ENCODE measurements at places on chromosomes 16 and 17.

GRCh38 chr17:19339341-19339815, 23.1 kb downstream of the B9D1 start:
- DNase-seq, result no peak

DNA sequence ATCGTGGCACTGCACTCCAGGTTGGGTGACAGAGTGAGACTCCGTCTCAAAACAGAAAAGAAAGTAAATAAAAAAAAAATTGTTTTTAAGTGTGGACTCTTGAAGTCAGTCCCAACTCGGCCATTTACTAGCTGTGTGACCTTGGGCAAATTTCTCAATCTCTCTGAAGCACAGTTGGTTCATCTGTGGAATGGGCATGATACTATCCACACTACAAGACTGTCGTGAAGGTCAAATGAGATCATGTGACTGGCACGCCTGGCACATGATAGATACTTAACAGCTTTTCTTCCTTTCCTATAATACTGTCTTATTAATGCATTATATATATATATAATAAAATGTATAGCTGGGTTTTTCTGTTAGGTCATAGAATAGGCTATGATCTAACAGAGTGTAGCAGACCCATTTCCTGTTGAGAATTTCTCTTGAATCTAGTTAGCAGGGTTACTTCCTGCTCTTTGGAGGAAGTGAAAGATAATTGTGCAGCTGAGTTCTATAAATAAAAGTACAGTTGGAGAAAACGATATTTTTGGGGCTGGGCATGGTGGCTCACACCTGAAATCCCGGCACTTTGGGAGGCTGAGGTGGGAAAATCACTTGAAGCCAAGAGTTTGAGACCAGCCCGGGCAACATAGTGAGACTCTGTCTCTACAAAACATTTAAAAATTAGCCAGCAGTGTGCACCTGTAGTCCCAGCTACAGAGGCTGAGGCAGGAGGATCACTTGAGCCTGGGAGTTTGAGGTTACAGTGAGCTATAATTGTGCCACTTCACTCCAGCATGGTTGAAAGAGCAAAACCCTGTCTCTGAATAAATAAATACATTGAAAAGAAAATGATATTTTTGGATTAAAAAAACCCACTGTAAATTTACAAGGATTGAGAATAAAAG, 7.3 kb downstream of the MILR1 start:
- DNase-seq, result no peak

- DNase-seq, result no peak
Observed at GRCh38 chr16:75228143-75228976, 9.6 kb downstream of the CTRB1 start.

GRCh38 chr16:70156207-70156978, 17.2 kb upstream of the CLEC18C start:
- DNase-seq, result no peak

DNA sequence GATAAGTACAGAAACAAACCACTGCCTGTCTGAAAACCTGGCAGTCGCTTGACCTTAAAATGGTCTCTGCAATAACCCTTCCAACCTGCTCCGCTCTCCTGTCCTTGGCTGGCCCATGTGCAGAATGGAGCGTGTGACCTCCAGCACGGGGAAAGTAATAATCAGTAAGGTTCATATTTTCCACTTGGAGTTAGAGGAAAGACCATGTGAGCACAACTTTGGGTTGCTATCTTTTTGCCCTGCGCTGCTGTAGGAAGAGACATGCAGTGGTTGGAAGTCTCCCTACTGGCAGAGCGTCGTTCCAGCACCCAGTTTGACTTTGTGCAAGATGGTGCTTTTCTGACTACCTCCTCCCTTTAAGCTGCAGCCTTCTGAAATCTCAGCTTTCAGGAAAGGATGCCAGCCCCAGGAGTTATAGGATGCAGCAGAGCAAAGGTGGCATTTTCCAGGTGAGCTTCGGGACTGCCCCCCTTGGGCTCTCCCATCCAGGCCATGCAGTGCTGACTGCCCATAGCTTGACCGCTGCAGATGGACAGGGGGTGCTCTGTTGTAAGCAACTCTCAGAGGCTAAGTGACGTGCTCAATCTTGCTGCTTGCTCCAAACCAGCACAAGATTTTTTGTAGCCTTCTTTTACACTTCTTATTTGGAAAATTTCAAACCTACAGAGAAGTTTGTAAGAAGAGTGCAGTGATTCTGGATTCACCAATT, 110.7 kb upstream of the NOL11 start:
- no peak for DNase-seq

DNA sequence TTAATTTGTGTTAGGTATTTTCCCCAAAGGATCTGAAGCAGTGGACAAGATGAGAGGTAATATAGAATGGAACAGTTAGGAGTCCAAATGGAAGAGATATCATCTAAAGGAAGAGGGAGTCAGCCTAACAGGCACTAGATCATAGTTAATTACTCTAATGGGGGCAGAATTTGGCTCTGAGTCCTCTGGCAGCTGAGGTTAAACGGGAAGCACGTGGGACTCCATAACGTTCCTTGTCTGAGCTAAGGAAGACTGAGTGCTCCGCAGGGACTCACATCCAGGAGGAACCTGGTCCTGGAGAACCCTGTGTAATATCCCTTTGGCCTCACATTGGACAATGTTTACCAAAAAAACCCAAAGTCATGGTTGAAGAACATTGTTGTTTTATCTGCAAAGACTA, 46.6 kb upstream of the TEX2 start:
- DNase-seq, result no peak

GRCh38 chr17:73591296-73592078, 52.8 kb downstream of the SDK2 start:
- no peak for DNase-seq

DNA sequence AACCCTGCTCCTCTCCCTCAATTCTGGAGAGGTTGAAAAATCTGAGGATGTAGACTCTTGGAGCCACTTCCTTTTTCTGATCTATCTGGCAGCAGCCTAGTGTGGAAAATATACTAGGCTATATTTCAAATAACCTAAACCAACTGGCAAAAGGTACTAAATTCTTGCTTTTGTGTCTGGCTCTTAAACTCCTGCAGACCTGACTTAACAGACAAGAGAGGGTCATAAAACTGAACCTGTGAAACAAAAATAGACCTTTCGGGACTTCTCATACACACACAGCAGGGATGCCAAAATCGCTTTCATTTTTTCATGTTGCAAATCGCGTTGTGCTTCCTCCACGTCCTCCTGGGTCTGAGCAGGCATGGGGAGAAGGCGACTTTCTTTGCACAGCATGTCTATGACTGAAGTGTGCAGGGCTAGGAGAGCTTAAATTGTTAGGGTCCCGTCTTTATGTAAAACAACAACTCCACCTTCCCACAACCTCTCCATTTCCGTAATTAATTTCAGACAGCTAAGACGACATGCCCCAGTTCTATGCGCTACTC, 520.7 kb upstream of the PSMD7 start:
- DNase-seq, result no peak

- DNase-seq, result no peak
Observed at GRCh38 chr17:35801583-35802224, 6.3 kb upstream of the MMP28 start.

GRCh38 chr17:57040571-57040970, 44.5 kb upstream of the AKAP1 start:
- DNase-seq, result no peak

DNA sequence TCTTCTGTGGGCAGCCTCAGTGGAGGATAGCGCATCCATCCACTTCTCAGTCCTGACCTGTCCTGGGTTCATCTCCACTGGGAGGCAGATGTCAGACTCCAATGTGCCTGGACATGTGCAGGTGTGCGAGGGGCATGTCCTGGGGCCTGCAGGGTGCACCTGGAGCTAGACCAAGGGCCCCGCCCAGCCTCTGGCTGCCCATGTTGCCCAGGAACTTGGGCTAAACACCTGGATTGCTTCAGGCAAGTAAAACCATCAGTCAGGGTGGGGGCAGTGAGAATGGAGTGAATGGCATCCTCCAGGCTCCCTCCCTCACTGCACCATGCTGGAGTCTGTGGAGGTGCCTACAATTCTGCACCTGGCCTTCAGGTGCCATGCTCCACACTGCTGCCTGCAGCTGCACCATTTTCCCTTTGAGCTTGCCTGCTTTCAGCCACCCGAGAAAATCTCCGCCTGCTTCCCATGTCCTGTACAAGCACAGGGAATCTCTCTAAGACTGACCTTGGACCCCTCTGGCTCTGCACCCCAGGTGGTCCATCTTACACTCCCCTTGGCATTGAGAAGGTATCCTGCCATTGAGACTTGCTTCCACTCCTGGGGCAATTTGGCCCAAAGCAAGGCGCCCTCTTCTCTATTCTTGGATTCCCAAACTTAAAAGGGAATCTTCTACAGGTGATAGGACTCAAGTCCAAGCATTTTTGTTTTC, 2.1 kb upstream of the MFSD6L start:
- no peak for DNase-seq

GRCh38 chr17:74088285-74088933, 115.1 kb upstream of the RPL38 start:
- no peak for DNase-seq

DNA sequence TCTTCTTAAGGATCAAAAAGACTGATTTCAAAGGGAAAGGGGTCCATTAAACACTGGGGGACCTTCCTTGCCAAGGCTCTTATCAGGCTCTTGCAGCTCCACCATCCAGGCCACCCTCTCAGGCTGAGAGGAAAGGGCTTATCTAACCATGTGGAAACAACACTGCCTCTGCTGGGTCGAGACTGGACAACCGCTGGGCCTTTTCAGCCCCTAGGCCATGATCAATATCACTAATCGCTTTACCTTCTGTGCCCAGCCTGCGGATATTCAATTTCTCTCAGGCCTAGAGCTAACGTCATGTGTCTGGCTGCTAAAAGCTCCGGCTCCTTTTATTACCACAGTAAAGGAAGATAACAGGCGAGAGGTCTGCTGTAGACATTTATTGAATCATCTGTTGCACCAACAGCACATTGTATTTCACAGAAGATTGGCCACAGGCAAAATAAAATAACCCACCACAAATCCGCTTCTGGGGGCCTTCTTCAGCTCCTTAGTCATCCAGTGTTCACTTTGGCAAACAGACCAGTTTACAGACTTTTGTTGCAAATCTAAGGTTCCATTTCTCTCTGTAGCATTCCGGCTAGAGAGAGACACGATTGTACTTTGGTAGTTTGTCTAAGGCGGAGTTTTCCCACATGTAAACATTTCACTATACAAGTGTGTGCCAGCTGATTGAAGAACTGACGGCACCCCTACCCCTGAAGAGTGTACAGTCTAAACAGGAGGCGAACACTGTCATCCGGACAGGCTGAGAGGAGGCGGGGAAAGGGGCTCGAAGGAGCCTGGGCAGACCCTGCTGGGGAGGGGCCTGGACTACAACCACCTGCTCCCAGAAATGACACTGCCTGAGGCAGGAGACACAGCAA, 13.9 kb downstream of the CYB561 start:
- no peak for DNase-seq

DNA sequence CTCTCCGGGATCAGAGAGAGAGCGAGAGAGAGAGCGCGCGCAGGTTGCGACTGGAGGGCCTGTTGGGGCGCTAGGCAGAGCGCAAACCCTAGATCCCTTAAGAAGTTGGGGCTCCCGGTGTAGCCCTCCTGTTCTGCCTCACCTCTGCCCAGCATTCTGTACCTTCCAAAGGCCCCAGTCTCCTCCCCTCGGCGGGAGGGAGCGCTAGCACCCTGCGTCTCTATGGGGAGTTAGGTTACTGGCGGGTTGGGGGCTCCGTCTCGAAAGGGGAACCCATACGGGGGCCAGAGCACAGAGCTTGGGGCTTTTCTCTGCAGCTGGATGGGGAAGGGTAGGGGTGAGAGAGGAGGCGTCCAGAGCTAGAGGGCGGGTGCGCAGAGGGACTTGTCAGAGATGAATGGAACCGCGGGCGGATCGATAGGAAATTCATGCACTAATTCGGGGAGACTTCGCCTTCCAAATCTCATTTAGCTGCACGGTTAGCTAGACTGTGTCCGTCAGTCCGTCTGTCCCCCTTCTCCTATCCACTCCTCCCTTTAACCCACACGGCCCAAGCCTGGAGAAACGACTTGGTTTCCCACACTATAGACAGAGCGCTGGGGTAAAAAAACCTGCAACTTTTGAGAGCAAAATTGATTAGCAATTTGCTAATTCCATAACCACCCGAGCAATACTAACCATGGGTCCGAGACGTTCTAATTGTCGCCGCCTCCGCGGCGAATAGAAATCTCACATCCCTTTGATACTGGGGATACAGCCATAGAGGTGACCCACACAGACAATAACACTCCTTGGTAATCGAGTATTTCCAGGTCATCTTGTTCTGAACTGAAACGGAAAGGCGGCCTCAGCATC, 693 bp upstream of the HOXB4 start:
- DNase-seq, result no peak

GRCh38 chr17:7041607-7042500, 2.0 kb downstream of the SLC16A11 start:
- no peak for DNase-seq

DNA sequence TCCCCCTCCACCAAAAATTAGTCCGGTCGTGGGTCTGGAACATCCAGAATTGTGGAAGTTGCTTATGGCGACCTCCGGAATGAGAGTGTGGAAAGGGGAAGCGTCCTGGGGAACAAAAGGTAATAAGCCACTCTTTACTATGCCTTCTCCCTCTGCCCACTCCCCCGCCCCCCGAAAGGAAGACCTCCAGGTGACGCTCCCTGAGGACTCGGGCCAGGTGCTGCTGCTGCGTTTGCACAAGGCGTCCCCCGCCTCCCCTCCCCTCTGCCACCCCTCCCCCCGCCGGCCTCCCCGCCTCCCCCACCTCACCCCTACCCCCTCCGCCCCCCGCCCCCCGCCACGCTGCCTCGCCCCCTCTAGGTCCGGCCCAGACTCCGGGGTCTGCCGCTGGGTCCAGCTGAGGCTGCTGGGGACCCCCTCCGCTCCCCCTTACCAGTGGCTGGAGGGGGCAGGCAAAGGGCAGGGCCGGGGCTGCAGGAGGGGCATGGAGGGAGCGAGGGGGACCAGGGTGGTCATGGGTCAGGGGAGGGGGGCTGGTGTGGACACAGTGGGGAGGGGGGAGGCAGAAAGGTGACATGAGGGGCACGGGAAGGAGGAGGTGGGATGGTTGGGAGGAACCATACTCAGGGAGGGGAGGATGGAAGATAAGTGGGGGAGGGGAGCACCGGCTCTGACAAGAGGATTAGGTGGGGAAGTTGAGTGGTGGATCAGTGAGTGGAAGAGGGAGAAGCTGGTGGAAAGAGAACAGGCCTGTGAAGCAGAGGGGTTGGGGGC, 23.6 kb downstream of the ALOX12B start:
- DNase-seq, result no peak

GRCh38 chr17:32350666-32351418, 885 bp downstream of the ZNF207 start:
- DNase-seq, result no peak

DNA sequence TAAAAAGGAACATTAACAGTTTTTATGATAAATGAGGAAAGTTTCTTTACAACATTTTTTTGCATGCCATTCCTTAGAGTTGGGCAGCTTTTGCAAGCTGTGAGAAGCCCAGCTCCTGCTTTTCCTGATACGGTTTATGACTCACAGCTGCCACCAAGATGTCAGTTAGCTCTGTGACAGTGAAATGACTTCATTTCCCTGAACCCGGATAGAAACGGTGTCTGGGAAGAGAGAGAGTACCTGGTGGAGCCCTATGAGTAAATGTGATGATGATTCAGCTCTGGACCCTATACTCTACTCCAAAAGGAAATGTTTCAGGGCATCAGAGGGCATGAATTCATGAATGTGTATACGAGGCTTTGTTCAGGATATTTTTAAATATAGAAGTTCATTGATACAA, 366.3 kb upstream of the HSBP1 start:
- DNase-seq, result no peak

- DNase-seq, result no peak
Observed at GRCh38 chr16:82753821-82754220, 127.1 kb downstream of the CDH13 start.
